ENCODE measurements at places on chromosomes 5 and 9.

GRCh38 chr9:116153765-116154333 is at the start of gene PAPPA:
Gene PAPPA (plus strand): TSS chr9:116153791. CDS start chr9:116154173, 382 bp downstream.
- DNase-seq: no peak

DNA sequence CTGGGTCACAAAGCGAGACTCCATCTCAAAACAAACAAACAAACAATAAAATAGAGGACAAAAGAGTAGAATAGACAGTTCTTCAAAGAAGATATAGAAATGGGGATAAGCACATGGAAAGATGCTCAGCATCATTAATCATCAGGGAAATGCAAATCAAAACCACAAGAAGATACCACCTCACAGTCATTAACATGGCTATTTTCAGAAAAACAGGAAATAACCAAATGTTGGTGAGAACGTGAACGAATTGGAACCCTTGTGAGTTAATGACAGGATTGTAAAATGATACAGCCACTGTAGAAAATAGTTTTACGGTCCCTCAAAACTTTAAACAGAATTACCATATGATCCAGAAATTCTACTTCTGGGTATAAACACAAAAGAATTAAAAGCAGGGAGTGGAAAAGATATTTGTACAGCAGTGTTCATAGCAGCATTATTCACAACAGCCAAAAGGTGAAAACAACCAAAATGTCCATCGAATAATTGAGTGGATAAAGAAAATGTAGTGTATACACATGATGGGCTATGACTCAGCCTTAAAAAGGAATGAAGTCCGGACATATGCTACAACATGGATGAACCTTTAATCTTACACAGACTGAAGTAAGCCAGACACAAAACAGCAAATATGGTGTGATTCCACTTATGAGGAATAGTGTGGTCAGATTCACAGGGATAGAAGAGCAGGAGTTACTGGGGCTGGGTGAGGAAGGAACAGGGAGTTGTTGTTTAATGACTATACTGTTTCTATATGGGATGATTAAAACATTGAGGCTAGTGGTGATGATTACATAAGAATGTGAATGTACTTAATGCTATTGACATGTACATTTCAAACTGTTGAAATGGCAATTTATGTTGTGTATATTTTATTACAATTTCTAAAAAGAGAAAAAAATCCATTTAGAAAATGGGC is 19.7 kb downstream of the OR2V2 start:
- DNase-seq: no peak

DNA sequence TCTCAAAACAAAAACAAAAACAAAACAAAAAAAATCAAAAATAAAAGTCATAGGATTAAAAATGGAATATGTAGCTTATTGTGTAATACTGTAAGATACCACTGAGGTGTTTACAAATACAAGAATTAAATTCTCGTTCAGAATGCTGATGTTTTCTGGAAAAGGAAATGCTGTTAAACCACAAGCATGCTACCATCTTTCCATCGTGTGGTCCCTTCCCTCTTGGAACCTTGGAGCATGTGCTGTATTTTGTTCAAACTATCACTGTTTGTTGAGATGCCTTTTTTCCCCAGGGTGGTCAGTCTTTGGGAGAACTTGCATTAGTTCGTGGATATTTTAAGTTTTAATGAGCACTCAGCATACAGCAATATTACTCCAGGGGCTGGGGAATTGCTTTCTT is 39.7 kb downstream of the SUB1 start:
- DNase-seq: no peak

DNA sequence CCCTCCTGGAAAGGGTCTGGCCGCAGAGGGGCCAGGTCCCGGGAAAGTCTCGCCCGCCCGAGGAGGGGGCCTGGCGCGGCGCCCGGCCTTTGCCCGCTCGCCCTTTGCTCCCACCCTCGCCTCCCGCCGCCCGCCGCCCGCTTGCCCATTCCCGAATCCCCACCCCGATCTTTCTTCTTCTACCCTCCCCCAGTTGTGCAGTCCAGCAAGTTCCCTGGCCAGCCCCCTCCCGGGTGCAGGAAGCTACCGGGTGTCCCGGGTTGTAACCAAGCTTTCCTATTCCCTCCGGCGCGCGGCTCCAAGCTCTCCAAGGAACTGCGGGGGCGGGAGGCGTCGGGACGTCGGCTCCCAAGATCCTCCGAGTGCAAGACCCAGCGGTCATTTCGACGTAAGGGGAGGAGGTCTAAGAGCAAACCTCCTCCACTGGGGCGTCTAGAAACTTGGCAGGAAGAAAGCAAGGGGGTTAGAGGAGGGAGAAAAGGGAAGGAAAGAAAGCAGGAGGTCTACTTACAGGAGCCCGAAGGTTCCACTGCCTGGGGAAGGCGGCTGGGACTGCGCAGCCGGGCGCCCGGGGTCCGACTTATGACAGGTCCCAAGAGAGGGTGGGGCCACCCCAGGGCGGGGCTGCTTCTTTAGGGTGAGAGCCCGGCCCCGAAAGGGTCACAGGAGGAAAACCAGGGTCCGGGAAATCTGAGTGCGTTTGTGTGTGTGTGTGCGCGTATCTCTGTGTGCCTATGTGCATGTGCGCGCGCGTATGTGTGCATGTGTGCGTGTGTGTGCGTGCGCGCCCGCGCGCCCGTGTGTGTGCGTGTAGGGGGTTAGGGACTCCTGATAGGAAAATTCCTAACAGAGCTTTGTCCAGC is at the start of gene PTGR1:
Gene PTGR1, minus strand, starts transcription at position 556 of the 863 bp plus-strand sequence. CDS start 2,225 bp downstream, outside the sequence.
- no peak for DNase-seq

DNA sequence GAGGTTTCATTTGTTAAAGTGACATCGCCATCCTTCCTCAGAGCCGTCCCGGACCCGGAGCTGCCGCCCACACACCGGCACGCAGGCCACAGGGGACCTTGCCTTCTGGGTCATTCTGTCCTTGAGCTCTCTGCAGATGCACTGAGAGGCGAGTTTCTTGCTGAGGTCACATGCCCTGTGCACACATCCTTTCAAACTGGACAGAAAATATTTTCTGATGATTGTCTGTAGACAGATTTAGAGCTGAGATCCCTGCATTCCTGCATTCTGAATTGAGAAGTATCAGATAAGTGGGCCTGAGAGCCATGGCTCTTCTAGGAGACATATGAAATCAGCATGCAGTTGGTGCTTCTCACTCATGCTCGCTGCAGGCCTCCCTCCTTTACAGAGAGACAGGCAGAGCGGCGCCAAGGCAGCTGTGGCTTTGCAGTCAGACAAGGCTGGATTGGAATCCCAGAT is 25.4 kb downstream of the BOD1 start:
- no peak for DNase-seq

DNA sequence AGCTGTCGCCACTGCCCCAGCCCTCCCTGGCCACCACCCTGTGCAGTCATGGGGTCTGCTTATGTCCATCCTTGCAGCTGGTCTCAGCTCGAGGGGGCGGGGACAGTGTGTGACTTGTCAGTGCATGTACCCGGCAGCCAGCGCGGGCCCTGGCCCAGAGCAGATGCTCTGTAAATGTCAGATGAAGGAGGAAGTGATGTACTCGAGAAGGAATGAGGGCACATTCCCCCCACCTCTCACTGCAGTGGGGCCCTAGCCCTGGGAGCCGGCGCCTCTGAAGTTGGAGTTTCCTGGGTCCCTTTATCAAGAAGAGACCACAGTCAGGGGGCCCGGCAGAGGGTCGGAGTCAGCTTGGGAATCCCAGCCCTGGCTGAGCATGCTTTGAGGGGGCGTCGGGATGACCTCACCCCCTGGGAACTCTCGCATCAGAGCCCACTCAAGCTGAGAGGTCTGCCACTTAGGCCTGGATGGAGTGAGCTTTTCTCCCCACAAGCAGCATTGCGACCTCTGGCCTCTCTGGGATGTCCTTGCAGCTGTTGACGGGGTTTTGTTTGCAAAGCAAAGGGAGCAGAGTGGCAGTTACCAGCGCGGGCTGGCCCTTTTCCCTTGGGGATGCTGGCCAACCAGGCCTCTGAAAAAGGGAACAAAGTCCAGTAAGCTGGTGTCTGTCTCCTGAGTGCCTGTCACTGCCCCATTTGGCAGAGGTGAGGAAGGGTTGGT is 19.0 kb downstream of the NEURL1B start:
- DNase-seq: no peak

GRCh38 chr9:99818500-99818899 is 3.2 kb upstream of the NR4A3 start:
- no peak for DNase-seq

- DNase-seq: no peak
Observed at GRCh38 chr5:29897916-29898315, 1295.6 kb upstream of the CDH6 start.

GRCh38 chr5:75277463-75277862 is 40.8 kb upstream of the ANKRD31 start:
- no peak for DNase-seq

DNA sequence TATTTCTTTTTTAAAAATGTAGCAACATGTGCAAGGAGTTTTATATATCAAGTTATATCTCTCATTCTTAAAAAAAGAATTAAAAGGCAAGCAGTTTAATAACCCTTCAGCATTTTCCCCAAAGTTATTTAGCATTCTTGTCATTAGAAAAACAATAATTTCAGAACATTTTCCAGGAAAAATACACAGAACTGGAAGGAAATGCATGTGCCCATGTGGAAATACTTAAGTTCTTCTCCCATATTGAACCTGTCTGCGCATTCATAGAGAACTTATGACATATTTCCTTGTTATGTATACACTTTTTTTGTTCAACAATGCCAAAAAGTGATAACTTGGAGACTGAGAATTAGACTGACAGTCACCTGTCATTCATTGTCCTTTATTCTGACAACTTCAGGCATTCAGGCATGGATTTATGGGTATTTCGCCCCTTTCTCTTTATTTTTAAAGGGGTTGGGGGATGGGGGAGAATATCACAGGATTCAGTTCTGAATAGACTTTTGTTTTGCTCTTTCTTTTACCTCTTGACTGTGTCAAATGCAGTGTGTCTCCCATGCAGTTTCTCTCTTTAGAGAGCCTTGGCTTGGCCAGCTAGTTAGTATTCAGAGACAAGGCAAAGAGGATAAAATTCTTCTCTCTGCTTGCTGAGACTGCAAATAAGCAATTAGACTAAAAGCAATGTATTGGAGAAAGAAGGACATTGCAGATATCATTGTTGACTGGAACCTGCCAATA is 701.0 kb downstream of the NR2F1-AS1 start:
- no peak for DNase-seq

Measured in stimulated activated CD4-positive, alpha-beta T cell treated with anti-CD3 and anti-CD28 coated beads, Interleukin-4, amount 100 ng/mL, for 4 hours (primary cell).